Ureter (tissue), 1 donor: ENCODE measurements at places on chromosomes 1 and 21.

- peak; percentile 72 for DNase-seq
These were observed 12.8 kb downstream of the PPFIA4 start for GRCh38 chr1:203038891-203039608.

GRCh38 chr1:86739648-86740509, 35.5 kb downstream of the SH3GLB1 start:
- no peak for DNase-seq

DNA sequence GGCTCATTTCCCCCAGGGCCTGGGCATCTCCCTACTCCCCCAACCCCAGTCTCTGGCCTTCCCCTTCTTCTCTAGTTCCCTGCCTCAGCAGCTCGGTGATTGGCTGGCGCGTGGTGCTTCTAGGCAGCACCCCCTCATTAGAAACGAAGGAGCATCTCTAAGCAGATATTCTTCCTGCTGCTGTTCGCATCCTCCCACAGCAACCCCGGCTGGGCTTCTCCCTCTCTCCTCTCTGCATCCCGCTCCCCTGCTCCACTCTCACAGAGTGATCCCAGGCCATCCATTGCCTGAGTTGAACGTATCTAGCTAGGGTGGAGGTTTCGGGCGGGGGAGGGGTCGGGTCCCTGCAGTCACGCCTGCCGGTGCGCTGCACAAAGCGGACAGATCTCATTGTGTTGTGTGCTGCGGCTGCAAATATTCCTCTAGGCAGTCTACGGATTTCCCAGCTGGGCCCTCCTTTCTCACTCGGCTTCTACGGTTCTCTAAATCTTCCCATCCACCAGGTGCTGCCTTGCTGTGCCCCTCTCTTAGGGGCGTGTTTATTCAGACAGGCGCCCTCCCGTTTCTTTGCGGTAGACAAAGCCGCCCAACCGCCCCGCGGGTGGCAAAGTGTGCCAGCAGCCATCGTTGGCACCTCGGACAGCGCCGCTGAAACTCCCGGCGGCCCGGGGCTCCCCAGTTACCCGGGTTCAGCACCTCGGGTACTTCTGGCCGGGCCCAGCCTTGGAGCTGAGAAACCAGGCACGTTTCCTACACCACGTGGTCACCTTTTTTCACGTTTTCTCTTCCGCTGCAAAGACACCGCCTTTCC, 2.2 kb downstream of the CACNA1E start:
- no peak for DNase-seq

- peak; percentile 65 for DNase-seq
These were observed 83.8 kb upstream of the HOOK1 start for GRCh38 chr1:59730759-59731478.

- peak; percentile 79 for DNase-seq
These were observed 1.7 kb upstream of the NADK start for GRCh38 chr1:1779691-1780597.

GRCh38 chr1:214967865-214968575, 114.5 kb upstream of the KCNK2 start:
- DNase-seq = no peak

- no peak for DNase-seq
These were observed 37.1 kb upstream of the SLC30A10 start for GRCh38 chr1:219965285-219966070.

DNA sequence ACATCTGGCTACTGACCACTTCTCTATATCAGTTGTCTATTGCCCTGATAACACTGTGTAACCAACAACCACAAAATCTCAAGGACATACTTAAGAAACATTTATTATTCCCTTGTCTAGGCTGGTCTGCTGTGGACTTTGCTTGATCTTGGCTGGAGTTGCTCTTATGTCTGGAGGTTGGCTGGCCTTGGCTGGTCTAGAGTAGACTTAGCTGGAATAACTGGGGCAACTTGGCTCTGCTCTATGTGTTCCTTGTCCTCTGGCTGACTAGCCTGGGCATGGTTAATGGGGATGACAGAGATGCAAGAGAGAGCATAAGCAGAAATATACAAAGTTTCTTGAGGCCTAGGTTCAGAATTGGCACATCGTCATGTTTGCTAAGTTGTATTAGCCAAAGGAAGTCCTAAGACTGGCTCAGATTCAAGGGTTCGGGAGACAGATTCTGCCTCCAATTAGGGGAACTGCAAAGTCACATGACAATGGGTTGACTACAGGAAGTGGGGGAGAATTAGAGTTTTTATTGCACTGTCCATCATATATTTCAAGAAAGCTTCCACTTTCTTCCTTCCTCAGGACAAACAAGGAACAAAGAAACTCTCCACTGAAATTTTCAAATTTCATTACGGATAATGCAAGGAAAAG, 61.4 kb upstream of the HMCN1 start:
- no peak for DNase-seq

DNA sequence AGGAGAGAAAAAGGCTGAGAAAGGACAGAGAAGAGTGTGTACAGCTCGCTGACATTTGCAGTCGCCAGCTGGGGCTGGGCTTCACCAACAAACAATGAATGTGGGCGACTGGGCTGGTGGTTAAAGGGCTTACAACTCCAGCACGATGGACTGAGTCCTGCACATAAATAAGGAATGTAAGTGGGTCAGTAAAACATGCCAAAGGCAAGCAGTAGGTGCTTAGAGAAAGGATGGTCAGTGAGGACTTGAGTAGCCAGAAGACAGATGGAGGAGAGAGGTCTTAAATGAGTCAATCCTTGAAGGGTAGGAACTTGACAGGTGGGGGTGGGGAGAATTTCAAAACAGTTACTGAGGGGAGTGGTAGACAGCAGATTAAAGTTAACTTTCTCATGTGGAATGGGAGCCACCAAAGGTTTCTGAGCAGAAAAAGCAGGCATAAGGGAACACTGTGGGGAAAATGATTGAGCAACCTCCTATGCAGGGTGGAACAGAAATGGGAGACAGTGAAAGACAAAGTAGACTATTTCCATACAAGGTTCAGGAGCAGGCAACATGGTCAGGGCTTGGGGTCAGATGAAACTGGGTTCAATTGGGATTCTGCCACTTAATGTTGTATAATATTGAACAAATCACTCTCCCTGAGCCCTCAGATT, 37.4 kb downstream of the GADD45A start:
- DNase-seq = no peak

GRCh38 chr1:209516771-209517680, 66.5 kb upstream of the CAMK1G start:
- no peak for DNase-seq

- DNase-seq = no peak
These were observed 108.3 kb downstream of the SIPA1L2 start for GRCh38 chr1:232521660-232522059.

- DNase-seq = no peak
These were observed 44.3 kb upstream of the COL24A1 start for GRCh38 chr1:86200901-86201300.
